Sigmoid colon (tissue), 7 donors: ENCODE measurements at places on chromosomes 5 and 9. TPM values are rescaled to one million over a fixed set of nuclear protein-coding genes. Genes with fewer than 3 reads are reported as not detected.
A peak's percentile ranks its signal among the peaks of the same experiment; 100 is the strongest.

Gene ANKRD31
- total RNA-seq, result not detected

DNA sequence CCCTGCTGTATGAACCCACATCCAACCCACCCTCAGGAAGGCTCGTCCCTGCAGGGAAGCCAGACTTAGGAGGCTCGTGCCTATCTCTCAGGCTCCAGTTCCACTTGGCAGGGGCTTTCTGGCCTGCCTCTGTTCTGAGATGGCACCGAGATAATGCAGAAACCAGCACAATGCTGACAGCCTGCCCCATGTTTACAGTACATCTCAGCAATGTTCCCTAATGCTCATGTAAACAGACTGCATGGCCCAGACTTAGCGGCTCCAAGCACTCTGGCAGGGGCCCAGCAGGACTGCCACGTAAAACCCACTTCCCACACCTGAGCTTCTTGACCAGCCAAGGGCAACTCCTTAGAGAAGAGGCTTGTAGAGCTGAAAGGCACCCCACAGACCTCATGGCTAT, 499.5 kb upstream of the BRINP1 start:
- no peaks in the 10 kb centered on the region for H3K27me3 ChIP-seq
- H3K27ac ChIP-seq, result peak overlapping the region; percentile 70
- H3K4me1 ChIP-seq, result no peaks in the 10 kb centered on the region
- H3K36me3 ChIP-seq, result no peaks in the 10 kb centered on the region

DNA sequence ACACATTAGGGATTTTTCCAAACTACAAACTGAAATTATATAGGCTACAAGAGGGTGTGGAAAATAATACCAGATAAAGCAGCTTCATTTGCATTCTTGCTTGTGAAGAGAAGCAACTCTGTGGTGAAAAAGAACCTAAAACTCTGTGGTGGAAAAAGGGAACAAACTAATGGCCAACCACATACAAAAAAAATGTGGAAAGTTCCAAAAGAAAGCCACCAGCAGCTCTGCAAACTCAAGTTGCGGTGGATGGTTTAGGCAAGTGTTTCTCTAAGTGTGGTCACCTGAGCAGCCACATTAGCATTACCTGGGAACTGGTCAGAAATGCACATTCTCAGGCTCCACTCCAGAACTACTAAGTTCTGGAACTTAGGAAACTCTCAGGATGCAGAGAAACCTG, 586.4 kb downstream of the ACTL7B start:
- no peaks in the 10 kb centered on the region for H3K27me3 ChIP-seq
- H3K36me3 ChIP-seq, result no peaks in the 10 kb centered on the region
- no peak overlapping the region for H3K4me3 ChIP-seq

Gene CAMK4
- 2.3 TPM for total RNA-seq

DNA sequence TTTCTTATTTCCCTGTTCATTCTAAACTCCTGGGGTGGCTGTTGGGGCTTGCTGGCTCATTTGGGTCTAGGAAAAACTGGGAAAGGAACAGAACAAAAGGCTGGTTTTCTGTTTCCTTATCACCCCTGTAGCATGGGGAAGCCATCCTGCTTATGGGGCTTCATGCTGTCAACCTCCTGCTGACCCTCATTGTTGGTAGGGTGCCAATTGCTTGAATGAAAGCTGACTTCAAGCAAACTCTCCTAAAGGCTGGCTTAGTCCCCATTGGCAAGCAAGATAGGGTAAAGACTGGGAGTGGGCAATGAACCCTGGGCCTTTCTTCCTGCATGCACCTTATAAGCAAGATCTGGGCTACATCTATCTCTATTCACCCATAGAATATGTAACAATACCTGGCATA, 511.6 kb downstream of the DMAC1 start:
- no peaks in the 10 kb centered on the region for H3K4me1 ChIP-seq
- no peaks in the 10 kb centered on the region for H3K36me3 ChIP-seq
- no peaks in the 10 kb centered on the region for H3K27me3 ChIP-seq

Gene ANKRD33B
- 3.6 TPM for total RNA-seq

- no peaks in the 10 kb centered on the region for H3K27me3 ChIP-seq
- no peak for DNase-seq
Measured at GRCh38 chr9:27413511-27414219, 110.4 kb upstream of the IFNK start.

Gene OTULIN
- total RNA-seq, result 26.4 TPM

DNA sequence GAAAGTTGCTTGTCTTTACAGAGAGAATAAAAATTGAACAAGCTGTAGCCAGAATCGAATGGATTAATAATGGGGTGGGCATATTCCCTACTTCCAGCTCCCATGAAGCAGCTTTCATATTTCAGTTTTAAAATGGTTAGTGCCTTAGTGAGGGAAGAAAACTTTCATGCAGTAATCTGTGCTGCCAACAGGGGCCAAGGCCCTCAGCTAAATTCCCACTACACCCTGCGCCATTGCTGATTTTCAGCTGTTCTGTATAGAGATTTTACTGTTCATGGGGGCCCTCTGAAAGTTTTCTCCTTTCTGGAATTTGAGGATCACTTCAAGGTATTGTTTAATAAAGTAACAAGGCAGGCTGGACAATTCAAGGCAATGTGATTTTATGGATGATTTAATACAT, 58.2 kb downstream of the CAST start:
- no peak overlapping the region for H3K4me3 ChIP-seq
- H3K36me3 ChIP-seq, result no peaks in the 10 kb centered on the region
- H3K4me1 ChIP-seq, result peaks cover 20% of the 10 kb centered on the region
- H3K27ac ChIP-seq, result no peak overlapping the region
- H3K27me3 ChIP-seq, result no peaks in the 10 kb centered on the region
- no peak for DNase-seq

Gene ECPAS
- total RNA-seq, result 92.8 TPM

Gene NOL6
- 9.9 TPM for total RNA-seq

- peak within 1 kb of the TSS; percentile 7 for H3K27ac ChIP-seq
- H3K27me3 ChIP-seq, result no peaks in the 10 kb centered on the region
- peaks cover 7% of the 10 kb centered on the region for H3K4me1 ChIP-seq
- DNase-seq, result peak; percentile 83
- no peaks in the 10 kb centered on the region for H3K36me3 ChIP-seq
Measured at GRCh38 chr5:137498736-137499505, at the start of gene SPOCK1. Gene SPOCK1, minus strand, starts transcription at chr5:137499326.

GRCh38 chr5:125113328-125113727, 366.9 kb upstream of the ZNF608 start:
- H3K27me3 ChIP-seq, result no peaks in the 10 kb centered on the region
- no peak overlapping the region for H3K4me3 ChIP-seq
- no peak for DNase-seq
- H3K4me1 ChIP-seq, result no peaks in the 10 kb centered on the region
- no peaks in the 10 kb centered on the region for H3K36me3 ChIP-seq

GRCh38 chr5:132371603-132371994, 2.1 kb downstream of the SLC22A5 start:
- no peak for DNase-seq
- no peak overlapping the region for H3K4me3 ChIP-seq
- no peaks in the 10 kb centered on the region for H3K36me3 ChIP-seq
- peaks cover 33% of the 10 kb centered on the region for H3K4me1 ChIP-seq

Gene CNTRL
- total RNA-seq, result 10.3 TPM

DNA sequence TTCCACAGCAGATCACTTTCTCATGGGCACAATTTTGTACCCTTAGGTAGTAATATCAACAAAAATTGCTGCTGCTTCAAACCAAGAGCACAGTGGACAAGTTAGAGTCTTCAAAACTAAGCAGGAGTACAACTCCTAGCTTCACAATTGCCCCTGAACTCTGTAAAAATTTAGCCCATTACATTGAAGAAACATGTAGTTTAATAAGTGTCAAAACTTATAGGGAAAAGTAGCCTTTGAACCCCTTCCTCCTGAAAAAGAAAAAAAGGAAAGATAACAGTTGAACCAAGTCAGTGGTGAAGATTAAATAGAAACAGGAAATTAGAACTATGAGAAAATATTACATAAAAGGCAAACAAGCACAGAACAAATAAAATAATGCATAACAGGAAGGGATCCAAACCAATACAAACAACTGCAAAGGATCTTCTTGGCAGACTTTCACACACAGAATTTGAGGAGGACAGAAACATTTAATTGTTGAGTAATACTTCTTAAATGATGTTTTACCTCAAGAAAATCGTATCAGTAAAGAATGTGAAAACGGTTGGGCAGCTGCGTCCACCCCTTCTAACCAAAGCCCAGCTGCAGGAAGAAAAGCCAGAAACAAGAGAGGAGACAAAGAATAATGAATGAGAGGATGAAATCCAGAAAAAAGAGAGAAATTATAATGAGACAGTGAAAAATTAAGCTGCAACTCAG, 636.0 kb downstream of the NR2F1-AS1 start:
- no peak for DNase-seq
- H3K27ac ChIP-seq, result no peak overlapping the region
- no peaks in the 10 kb centered on the region for H3K36me3 ChIP-seq
- no peaks in the 10 kb centered on the region for H3K27me3 ChIP-seq
- no peaks in the 10 kb centered on the region for H3K4me1 ChIP-seq

- H3K27ac ChIP-seq, result no peak overlapping the region
- H3K27me3 ChIP-seq, result no peaks in the 10 kb centered on the region
- H3K36me3 ChIP-seq, result no peaks in the 10 kb centered on the region
- no peak for DNase-seq
Measured at GRCh38 chr9:101601904-101602765, 7.4 kb upstream of the PPP3R2 start.

- no peak overlapping the region for H3K27ac ChIP-seq
- no peaks in the 10 kb centered on the region for H3K27me3 ChIP-seq
- H3K36me3 ChIP-seq, result peaks cover 99% of the 10 kb centered on the region
- DNase-seq, result no peak
- no peak overlapping the region for H3K4me3 ChIP-seq
Measured at GRCh38 chr9:92716557-92716956, 46.6 kb upstream of the IPPK start.

GRCh38 chr5:169811680-169812079, 168.6 kb downstream of the INSYN2B start:
- H3K4me1 ChIP-seq, result no peaks in the 10 kb centered on the region
- H3K27me3 ChIP-seq, result no peaks in the 10 kb centered on the region
- no peak overlapping the region for H3K4me3 ChIP-seq
- H3K27ac ChIP-seq, result no peak overlapping the region

DNA sequence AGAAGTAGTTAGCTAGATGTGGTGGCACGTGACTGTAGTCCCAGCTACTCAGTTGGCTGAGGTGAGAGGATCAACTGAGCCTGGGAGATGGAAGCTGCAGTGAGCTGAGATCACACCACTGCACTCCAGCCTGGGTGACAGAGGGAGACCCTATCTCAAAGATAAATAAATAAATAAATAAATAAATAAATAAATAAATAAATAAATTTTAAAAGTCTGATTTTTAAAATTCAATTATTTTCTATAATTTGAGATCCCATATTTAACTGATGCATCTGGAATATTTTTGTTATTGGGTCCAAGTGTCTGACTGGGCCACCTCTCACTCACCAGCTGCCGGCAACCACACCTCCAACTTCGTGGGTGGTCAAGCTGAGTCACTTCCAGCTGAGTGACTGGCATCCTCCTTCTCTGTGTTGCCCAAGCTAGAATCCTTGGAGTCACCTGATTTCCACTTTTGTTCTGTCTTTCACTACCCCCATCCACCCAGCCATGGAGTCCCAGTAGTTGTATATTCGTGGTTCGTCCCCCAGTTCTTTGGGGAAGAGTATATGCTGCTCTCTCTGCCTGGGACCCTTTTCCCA, 70.9 kb downstream of the EGFLAM start:
- no peaks in the 10 kb centered on the region for H3K4me1 ChIP-seq
- no peak overlapping the region for H3K4me3 ChIP-seq
- H3K27ac ChIP-seq, result no peak overlapping the region
- no peak for DNase-seq
- H3K36me3 ChIP-seq, result no peaks in the 10 kb centered on the region
- H3K27me3 ChIP-seq, result no peaks in the 10 kb centered on the region

DNA sequence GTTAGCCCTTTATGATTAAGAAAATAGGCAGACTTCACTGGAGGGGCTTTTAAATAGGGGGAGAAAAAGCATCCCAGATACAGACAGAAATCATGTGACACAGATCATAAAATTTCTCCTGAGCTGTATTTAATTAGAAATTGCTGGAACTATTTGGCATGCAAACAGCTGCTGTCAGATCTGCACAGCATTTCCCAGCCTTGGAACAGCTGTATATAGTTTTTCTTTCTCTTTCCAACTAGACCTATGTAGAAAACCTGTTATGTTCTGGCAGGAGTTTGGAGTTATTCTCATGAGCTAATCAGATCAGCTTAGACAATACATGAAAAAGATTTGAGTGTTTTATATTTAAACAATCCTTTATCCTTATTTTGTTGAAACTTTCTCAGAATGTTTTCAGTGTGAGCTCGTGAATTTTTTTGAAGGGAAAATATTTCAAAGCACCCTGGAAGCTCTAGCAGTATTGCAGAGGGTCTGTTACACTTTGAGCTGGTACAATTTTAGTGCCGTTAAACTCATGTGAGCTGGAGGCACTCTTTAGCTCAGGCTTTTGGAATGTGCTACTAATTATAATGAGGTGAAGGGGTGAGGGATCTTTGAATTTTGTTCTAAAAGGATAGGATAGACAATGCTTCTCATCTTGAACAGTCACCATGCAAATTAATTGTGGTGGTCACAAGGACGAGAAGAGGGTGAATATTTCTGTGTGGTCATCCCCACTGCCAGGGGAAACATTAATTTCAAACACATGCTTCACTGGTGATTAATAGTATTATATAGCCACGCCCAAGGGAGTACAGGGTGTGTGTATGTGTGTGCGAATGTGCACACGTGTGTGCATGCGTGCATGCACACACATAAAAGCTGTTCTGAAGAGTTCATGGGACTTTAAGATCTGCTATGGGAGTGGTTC, 239.4 kb upstream of the FBXL7 start:
- no peak for DNase-seq
- no peak overlapping the region for H3K4me3 ChIP-seq
- H3K27me3 ChIP-seq, result no peaks in the 10 kb centered on the region
- H3K4me1 ChIP-seq, result peaks cover 27% of the 10 kb centered on the region
- no peaks in the 10 kb centered on the region for H3K36me3 ChIP-seq
- no peak overlapping the region for H3K27ac ChIP-seq

Gene ZDHHC11
- 8.0 TPM for total RNA-seq

Gene NKD2
- total RNA-seq, result 0.71 TPM

DNA sequence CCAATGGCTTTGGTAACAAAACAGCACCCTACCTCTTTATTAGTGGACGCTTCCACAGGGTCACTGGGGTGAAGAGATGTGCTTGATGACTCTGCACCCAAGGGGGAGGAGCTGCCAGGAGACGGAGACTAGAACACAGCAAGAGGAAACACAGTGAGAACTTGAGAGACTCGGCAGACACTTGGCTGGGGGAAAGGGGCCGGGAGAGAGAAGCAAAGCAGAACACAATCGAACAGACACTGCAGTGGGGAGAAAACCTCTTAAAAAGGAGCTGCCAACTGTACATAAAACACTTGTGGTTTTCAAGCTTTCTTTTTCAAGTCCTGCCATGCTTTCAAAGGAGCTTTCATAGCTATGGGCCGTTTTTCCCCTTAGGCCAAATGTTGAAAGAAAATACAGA, 151.0 kb downstream of the ENTREP1 start:
- no peak for DNase-seq
- no peaks in the 10 kb centered on the region for H3K36me3 ChIP-seq
- no peak overlapping the region for H3K27ac ChIP-seq
- H3K4me1 ChIP-seq, result no peaks in the 10 kb centered on the region

- no peak for DNase-seq
- no peaks in the 10 kb centered on the region for H3K27me3 ChIP-seq
- H3K4me1 ChIP-seq, result peaks cover 5% of the 10 kb centered on the region
- no peaks in the 10 kb centered on the region for H3K36me3 ChIP-seq
Measured at GRCh38 chr5:142465476-142465875, 140.7 kb upstream of the SPRY4 start.
